ENCODE measurements at places on chromosomes 5 and 9.

DNA sequence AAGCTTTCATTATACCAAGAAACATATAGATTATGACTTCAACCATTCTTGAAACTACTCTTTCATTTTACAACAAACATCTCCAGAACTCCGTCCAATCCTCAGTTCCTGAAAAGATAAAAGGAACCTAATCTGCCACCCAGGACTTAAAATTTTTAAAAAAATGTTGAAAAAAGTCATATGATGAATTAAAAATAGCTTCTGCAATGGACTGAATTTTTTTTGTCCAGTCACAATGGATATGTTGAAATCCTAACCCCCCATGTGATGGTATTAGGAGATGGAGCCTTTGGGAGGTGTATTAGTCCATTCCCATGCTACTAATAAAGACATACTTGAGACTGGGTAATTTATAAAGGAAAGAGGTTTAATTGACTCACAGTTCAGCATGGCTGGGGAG is 2.7 kb upstream of the ALDH1A1 start:
- no peak for DNase-seq

DNA sequence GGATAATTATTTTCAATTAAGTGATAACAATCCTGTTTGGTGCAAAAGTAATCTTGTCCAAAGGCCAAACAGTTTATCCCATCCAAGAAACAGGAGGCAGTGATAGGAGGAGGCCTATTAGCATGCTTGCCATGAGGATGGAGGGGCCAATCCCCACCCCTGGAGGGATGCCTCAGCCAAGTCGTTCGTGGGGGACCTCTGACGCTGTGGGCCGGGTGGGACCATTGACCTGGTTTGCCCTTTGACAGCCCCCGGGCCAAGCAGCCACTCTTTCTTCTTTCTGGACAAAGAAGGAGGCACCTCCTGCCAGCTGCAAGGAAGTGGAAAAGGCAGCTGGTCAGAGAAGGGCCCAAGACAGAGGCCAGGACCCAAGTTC is 39.5 kb upstream of the GRHPR start:
- no peak for DNase-seq

- DNase-seq = no peak
Observed at GRCh38 chr9:96245399-96245798, 56.6 kb downstream of the HSD17B3 start.

GRCh38 chr5:153460421-153460820 is 30.0 kb upstream of the GRIA1 start:
- DNase-seq = no peak

DNA sequence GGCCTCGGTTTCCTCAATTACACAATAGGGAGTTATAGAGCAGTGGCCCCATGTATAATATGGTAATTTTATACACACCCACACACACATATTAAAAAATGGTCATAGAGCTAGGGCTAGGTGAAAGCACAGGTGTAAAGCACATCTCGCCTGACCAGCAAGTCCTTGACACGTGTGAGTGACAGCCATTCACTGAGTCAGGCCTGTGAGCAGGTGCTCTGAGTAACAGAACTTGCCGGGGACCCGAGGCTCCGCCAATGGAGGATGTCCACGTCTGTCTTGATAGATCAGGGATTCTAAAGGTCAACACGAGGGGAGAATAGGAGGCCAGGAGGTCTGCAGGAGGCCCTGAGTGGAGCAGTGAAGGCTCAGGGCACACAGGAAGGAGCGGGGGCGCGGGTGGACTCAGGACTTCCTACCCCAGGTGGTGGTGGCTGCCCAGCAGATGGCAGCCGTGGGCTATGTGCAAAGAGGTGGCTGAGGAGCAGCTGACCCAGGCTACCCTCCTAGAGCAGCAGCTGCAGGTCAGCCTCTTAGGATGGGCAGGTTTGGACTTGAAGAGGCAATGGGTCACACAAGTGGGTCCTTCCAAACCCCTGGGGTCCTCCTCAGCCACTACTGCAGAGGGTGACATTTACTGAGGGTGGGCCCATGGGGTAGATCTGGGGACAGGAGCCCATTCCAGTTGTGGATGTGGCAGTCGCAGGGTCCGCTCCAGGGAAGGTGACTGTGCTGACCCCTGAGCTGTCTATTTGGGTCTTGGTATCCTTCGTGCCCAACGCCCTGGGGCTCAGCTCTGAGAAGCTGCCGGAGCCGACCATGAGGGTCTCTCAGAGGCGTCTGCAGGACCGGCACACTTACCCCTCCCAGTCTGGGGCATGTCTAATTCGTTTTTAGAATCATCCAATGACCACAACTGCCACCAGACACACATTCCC is 45.9 kb downstream of the PRRT1B start:
- peak; percentile 38 for DNase-seq

DNA sequence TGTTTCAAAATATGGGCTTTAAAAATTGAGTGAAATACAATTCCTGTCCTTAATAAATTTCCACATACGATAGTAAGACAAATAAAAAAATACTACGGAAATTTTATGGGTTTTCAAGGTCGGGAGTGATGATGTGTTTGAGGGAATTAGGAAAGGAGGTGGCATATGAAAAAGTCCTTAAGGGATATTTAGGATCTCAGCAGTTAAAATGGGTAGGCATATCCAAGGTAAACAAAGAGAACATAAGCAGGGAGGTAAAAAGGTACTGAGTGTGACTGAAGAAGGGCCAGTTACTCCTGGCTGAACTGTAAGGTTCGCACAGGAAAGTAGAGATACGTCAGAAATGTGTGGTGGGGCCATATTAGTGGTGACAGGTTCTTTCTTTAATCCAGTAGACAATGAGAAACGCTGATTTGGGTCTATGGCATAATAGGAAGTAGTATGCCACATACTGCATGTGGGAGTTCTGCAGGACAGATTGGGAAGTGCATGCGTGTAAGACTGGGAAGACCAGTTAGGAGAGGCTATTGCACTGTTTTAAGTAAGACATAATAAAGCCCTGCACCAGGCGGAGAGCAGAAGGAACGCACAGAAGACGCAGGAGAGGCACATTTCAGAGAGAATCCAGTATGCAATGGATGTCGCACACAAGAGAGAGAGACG is 937 bp upstream of the HMGCR start:
- DNase-seq = no peak

GRCh38 chr9:89862316-89862715 is 257.5 kb downstream of the GADD45G start:
- DNase-seq = no peak

DNA sequence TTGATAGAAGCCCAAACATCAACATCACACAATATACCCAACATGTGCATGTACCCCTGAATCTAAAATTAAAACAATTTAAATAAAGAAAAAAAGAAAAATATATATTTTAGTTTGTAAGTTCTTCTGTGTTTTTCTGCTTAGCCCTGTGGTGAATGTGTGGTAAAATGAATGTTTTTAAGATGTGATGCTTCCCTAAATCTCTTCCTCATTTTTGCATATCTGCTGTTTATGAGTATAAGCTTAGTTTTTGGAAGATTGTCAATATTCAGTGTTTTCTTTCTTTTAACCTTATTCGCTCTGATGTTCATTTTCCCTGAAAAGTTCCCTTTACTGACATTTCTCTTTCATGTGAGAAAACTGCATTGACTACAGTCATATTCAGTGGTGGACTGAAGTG is 44.4 kb upstream of the DAB2 start:
- no peak for DNase-seq

- DNase-seq = no peak
Observed at GRCh38 chr9:137380606-137381005, 42.4 kb downstream of the EXD3 start.

DNA sequence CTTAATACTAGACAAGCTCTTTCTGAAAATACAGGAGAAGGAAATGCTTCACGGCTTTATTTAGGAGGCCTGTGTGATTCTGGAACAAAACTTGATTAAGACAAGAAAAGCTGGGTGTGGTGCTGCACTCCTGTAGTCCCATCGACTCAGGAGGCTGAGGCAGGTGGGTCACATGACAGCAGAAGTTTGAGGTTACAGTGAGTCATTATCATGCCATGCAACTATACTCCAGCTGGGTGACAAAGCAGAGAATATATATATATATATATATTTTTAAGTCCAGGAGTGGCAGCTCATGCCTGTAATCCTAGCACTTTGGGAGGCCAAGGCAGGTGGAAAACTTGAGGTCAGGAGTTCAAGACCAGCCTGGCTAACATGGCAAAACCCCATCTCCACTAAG is 33.1 kb upstream of the SPIN1 start:
- no peak for DNase-seq

GRCh38 chr9:107932046-107932445 is 442.5 kb upstream of the KLF4 start:
- DNase-seq = no peak

DNA sequence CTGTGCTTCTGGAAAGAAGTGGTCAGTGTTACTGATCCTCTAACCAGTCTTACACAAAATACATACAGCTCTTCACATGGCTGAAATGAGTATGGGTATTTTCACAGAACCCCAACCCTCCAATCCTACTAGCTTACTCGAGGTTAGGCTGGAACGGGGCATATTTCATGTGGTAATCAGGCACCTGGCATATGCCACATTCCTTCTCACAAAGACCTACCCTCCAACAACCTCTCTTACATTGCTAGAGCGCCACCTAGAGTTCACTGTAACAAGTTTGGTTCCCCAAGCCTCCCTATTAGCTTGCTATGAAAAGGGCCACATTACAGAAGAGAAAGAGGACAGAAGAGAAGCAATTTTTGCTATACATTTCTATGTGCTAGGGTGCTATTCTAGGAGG is 597.3 kb downstream of the PRELID2 start:
- DNase-seq = no peak

- DNase-seq = no peak
Observed at GRCh38 chr9:17906176-17906840, 327.4 kb downstream of the SH3GL2 start.

DNA sequence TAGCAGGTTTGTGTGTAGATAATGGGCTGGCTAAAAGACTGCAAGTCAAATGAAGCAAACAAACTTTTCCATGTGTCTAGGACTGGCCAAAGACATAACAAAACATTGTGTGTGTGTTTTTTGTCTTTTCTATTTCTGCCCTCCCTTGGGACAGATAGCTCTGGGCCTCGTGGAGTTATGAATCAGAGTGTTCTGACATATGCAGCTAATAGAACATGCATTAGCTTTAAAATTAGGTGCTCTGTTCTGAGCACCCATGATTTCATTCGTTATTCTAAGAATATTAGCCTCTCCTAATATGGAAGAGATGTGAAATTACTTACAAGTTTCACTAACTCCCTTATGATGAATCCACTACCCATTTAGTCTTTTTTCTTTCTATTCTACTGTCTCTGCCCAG is 367.3 kb upstream of the PAPPA start:
- DNase-seq = no peak

DNA sequence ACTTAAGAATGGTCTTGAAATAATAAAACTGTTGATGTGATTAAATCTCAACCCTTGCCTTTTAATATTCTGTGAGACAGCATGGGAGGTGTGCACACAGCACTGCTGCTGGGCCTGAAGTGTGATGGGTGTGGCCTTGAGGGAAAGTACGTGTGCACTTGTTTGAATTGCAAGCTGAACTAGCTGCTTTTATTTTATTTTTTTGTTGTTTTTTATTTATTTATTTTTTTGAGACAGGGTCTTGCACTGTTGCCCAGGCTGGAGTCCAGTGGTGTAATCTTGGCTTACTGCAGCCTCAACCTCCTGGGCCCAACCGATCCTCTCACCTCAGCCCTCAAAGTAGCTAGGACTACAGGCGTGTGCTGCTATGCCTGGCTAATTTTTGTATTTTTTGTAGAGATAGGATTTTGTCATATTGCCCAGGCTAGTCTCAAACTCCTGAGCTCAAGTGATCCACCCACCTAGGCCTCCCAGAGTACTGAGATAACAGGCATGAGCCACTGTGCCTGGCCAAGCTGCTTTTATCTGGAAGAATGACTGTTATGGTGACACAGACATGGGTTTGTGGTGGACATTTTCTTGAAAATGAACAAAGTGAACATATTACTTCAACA is 58.9 kb downstream of the GPR107 start:
- no peak for DNase-seq

DNA sequence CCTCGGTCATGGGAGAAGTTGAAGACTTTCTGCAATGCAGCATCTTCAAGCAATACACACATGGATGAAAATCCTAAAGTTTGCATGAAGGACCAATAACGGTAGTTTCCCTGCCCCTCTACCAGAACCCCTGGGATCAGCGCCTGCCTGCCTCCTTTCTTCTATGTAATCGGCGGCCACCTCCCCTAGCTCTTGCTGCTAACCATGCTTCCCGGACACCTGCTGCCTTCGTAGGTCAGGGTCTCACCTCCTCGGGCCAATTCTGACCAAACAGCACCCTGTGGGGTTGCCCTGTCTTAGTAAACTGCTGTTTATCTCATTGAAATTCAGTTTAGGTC is 388 bp upstream of the MED10 start:
- DNase-seq = no peak

- no peak for DNase-seq
Observed at GRCh38 chr9:26975728-26976707, 19.8 kb downstream of the IFT74 start.

DNA sequence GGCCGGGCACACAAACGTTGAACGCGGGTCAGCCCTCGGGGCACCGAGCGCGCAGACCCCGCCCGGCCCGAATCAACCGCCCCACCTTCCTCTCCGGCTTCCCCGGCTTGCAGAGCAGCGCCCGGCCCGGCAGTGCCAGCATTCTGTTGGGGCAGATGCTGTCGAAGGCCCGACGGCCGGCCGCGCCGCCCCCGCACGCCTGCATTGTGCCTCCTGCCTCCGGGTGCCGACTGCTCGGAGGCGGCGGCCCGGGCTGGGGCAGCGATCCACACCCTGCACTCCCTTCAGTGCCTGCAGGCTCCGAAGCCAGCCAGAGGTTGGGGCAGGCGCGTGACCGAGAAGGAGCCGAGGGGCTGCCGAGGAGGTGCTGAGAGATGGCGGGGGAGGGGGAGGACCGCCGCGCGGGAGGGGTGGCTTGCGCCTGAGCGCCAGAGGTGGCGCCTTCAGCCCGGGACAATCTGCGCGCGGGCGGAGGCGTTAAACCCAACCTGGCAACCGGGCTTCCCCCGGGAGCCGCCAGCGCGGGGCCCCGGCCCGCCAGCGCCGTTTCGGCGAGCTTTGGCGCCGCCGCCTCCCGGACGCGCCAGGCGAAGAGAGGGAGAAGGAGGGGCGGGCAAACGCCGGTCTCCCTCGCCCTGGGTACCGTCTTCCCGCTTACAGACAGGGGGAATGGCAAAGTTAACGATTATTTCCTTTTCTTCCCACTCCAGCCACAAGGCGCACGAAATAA is at the start of gene MCIDAS:
MCIDAS (minus strand) TSS at position 382 of the 730 bp plus-strand sequence; CDS start at position 205, 177 bp downstream.
- DNase-seq = no peak

DNA sequence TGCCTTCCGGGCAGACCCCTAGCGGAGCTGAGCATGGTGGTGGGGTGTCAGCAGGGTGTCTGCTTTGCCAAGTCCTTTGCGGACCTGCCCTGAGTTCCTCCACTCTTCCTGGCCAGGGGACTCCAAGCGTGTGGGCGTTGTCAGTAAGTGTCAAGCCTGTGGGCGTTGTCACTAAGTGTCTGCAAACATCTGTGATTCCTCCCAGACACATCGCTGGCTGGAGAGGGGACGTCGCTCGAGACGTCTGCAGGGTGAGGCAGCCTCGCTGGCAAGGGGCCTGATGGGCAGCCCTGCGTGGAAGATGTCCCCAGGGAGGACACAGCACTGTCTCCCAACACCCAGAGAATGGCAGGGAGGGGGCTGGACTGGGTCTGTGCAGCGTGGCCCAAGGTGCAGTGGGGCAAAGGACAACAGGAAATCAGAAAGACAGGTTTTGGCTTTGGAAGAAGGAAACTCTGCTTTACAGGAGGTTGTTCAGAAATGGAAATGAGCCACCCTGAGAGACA is 28.8 kb downstream of the ADAMTSL2 start:
- no peak for DNase-seq

Measured in esophagus squamous epithelium (tissue), 5 donors.